Activated CD4-positive, alpha-beta T cell treated with anti-CD3 and anti-CD28 coated beads, Interleukin-2, amount 10 ng/mL, durations not matched to agents 24 days and 14 days (primary cell): ENCODE measurements at places on chromosomes 2 and 18. TPM values are rescaled to one million over a fixed set of nuclear protein-coding genes. Genes with fewer than 3 reads are reported as not detected.

DNA sequence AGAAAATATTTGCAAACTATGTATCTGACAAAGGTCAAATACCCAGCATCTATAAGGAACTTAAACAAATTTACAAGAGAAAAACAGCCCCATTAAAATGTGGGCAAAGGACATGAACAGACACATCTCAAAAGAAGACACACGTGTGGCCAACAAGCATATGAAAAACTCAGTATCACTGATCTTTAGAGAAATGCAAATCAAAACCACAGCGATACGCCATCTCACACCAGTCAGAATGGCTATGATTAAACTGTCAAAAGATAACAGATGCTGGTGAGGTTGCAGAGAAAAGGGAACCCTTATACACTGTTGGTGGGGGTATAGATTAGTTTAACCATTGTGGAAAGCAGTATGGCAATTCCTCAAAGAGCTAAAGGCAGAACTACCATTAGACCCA lies 64.3 kb upstream of the RBMS1 start:
- no peaks in the 10 kb centered on the region for H3K4me1 ChIP-seq
- no peak for DNase-seq
- H3K27ac ChIP-seq, result no peak overlapping the region

DNA sequence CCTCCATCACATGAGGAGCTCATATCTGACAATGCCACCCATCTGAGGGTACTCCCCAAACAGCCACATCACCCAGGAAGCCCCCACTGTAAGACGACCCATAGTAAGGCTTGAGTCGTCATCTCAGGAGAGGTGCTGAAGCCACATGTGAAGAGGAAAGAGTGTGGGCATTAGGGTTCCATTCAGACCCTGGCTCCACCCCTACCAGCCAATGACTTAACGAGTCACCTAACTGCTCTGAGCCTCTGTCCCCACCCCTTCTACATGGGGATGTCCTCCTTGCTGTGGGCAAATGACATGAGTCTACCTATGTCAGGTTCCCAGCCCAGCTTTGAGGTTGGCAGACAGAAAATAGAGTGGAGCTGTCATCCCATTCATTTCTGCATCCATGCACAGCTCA lies 46.3 kb downstream of the C1QL2 start:
- no peak overlapping the region for H3K4me3 ChIP-seq
- no peaks in the 10 kb centered on the region for H3K4me1 ChIP-seq
- DNase-seq, result no peak
- H3K27ac ChIP-seq, result no peak overlapping the region
- no peaks in the 10 kb centered on the region for H3K36me3 ChIP-seq

GRCh38 chr18:63930773-63931354 lies 18.2 kb upstream of the HMSD start:
- no peaks in the 10 kb centered on the region for H3K4me1 ChIP-seq
- H3K36me3 ChIP-seq, result no peaks in the 10 kb centered on the region
- no peak for DNase-seq
- no peak overlapping the region for H3K4me3 ChIP-seq
- peaks cover 51% of the 10 kb centered on the region for H3K27me3 ChIP-seq

DNA sequence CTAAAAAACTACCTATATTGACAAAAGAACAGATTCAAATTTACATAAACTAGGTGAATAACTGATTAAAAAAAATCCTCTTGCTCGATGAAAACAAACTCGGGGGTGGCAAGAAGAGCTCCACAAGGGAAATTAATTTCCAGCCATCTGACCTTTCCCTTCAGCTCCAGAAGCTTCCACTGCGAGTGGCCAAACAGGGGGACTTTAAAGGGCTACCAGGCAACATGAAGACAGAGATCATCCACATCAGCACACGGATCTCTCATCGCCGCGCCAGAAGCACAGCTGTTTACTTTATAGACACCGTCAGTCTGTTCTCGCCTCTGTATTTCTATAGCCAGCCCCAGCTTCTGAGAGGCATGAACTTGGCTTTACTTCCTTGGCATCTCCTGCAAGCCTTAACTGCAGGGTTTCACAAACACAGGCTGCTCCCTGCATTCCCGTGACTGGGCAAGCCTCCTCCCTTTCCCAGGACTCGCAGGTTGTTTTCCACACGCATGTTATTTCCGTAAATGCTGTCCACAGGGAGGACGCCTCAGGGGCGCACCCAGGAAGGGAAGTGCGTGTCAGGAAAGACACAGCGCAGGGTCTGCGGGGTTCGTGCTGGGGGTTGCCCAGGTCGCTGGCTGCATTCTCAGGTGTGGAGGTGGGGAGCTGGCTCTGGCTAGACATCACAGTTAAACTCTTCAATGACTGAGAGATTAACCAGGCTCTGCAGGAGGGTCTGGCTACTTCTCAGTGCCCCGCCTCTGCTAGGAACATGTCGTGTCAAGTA lies 85.0 kb downstream of the USP40 start:
- DNase-seq, result no peak
- H3K4me3 ChIP-seq, result no peak overlapping the region
- no peaks in the 10 kb centered on the region for H3K27me3 ChIP-seq

DNA sequence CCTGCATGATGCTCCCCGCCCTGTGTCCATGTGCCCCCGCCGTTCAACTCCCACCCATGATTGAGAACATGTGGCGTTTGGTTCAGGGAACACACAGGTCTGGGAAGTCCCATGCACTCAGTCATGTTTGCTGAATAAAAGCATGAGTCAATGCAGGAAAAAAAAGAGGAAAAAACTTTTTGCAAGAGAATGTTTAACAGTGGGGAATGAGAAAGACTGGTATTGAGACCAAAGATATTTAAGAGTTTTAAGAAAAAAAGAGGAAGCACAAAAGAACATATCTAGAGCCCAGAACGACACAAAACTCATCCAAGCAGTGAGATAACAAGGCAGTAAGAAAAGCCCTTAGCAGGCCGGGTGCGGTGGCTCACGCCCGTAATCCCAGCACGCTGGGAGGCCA lies 279.2 kb upstream of the THSD7B start:
- DNase-seq, result no peak
- no peak overlapping the region for H3K4me3 ChIP-seq
- H3K27ac ChIP-seq, result no peak overlapping the region
- H3K4me1 ChIP-seq, result no peaks in the 10 kb centered on the region
- no peaks in the 10 kb centered on the region for H3K36me3 ChIP-seq

DNA sequence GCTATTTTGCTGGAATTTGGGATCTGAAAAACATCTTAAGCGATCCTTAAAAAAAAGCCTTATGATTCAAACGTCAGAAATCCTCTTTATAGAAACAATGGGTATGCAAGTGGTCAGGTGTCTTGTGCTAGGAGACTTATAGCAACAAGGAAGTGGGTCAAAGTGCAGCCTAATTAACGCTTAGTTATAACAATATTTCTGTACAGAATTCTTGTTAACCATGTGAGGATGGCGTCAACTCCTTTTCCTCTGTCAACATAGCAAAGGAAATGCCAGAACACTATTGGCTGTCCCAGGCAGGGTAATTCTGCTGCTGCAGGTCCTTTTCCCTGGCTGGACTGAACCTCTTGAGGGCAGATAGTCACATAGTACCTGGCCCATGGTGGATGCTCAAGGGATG lies 189.4 kb downstream of the MSH2 start:
- no peaks in the 10 kb centered on the region for H3K27me3 ChIP-seq
- no peak overlapping the region for H3K27ac ChIP-seq
- H3K4me1 ChIP-seq, result no peaks in the 10 kb centered on the region
- no peak for DNase-seq

GRCh38 chr2:172358691-172359556 lies 68.5 kb upstream of the ITGA6 start:
- no peak for DNase-seq
- no peaks in the 10 kb centered on the region for H3K4me1 ChIP-seq
- H3K4me3 ChIP-seq, result no peak overlapping the region
- H3K36me3 ChIP-seq, result no peaks in the 10 kb centered on the region
- H3K27ac ChIP-seq, result no peak overlapping the region
- peaks cover 4% of the 10 kb centered on the region for H3K27me3 ChIP-seq

DNA sequence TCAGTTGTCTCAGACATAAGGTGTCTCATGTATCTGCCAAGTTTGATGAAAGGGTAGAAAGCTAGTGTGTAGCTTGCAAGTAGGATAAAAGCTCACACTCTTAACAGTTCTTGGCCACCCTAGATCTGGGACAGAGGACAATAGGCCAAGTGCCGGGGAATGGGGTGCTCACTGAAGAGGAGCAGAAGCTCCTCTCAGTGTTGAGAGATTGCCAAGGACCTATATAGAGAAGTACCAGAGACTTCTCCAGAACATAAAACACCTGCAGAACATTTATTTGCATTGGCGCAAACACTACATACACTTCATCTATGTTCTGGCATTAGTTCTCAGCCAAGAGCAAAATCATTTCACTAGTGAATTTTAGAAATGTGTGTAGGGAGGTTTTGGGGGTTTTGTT lies 2.9 kb upstream of the GTF3C3 start:
- peaks cover 17% of the 10 kb centered on the region for H3K4me1 ChIP-seq
- no peaks in the 10 kb centered on the region for H3K27me3 ChIP-seq
- H3K4me3 ChIP-seq, result no peak overlapping the region
- peaks cover 5% of the 10 kb centered on the region for H3K36me3 ChIP-seq

The IL37 gene
- not detected in 2 replicates for total RNA-seq

The FNDC4 gene
- not detected in 2 replicates for total RNA-seq
